Naive B cell (primary cell): ENCODE measurements at places on chromosomes 5 and 9.

DNA sequence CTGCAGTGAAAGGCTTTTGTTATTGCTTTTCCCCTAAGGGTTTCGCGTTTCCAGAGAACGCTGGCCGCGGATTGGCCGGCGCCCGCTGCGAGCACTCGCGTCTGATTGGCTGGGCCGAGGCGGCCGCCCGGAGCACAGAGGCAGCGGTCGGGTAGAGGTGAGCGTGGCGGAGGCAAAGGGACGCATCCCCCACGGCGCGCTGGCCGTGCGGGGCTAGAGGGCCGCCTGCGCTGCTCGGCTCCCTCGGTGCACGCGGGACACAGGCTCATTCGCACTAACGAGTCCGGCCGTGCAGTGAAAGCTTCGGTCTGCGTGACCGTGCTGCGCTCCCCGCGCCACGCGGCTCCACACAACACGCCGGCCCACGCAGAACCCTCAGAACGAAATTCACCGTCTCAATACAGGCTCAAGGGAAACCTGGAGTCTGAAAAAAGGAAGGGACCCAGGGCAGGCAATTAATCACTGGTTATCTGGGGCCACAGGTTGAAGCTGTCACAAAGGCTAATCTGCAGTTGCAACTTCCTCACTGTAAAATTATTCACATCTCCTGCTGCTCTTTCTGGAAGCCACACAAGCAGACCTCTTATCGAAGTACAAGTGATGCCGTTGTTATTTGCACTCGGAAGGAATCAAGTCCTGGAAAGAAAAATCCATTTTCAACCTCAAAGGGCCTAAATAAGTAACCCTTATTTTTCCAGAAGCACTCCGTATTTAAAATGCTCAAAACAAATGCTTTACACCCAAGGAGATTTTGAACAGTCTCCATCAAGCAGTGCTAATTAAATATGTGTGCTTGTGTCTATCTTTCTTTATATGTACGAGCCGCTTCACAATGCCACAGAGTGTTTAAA lies 94.6 kb downstream of the ZNF608 start:
- peak; percentile 58 for DNase-seq

- no peak for DNase-seq
These were observed 185.8 kb downstream of the PCSK1 start for GRCh38 chr5:96247097-96247701.

DNA sequence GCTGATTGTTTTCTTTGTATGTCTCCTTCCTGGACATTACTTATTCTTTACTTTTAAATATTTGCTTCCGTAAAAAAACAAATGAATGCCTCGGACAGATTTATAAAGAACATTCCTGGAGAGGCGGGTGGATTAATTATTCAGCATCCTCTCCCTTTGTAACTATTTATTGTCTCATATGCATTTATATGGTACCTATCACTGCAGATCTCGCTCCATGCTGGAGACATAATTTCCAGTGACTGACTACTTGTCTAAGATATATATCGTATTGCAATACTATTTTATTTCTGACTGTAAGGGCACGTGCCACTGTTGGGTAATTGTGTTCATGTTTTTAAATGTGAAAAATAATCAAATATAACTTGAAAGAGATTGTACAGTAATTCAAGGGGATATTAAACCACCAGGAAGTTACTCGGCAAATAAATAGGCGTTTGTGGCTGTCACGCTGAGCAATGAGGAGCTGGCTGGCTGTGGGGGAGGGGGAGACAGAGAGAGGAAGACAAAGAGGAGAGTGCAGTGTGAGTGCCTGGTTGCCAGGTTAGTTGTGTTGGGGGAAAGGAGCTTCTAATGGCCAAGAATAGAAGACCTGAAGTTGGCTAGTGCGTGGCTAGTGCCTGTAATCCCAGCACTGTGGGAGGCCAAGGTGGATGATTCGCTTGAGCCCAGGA lies 131.8 kb upstream of the GABRP start:
- DNase-seq = no peak

GRCh38 chr9:113592876-113593575 lies 129.5 kb downstream of the RGS3 start:
- DNase-seq = no peak

DNA sequence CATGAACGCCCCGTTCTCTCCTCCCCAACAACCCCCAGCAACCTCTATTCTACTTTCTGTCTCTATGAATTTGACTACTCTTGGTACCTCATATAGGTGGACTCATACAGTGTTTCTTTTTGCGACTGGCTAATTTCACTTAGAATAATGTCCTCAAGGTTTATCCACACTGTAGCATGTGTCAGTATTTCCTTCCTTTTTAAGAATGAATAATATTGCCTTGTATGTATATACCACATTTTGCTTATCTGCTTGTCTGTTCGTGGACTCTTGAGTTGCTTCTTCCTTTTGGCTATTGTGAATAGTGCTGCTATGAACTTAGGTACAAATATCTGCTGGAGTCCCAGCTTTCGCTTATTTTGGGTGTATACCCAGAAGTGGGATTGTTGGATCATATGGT lies 42.7 kb downstream of the IQGAP2 start:
- DNase-seq = no peak

- no peak for DNase-seq
These were observed 14.7 kb downstream of the FGF18 start for GRCh38 chr5:171433982-171434676.

- DNase-seq = no peak
These were observed 373.7 kb downstream of the ARL15 start for GRCh38 chr5:53936481-53937352.

DNA sequence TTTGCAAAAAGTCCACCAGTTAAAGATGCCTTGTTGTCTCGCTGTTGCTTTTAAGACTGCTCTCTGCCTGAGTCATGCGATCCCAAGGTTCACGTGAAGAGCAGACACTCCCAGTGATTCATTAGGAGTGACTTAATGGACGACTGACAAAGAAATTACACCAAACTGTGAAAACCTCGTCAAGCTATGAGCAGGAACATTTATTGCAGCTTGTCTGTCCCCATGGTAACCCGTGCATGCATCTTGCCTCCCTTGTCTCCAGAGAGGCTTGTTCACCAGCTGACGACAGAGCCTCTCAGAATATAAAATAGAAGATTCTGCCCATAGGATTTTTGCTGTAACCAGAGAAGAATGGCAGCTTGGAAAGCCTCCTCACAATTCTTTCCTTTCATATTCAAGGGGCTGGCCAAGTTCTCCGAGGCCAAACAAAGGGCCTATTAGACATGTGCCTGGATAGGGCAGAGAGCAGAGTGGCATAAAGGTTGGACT lies 352.7 kb downstream of the SPOCK1 start:
- no peak for DNase-seq

DNA sequence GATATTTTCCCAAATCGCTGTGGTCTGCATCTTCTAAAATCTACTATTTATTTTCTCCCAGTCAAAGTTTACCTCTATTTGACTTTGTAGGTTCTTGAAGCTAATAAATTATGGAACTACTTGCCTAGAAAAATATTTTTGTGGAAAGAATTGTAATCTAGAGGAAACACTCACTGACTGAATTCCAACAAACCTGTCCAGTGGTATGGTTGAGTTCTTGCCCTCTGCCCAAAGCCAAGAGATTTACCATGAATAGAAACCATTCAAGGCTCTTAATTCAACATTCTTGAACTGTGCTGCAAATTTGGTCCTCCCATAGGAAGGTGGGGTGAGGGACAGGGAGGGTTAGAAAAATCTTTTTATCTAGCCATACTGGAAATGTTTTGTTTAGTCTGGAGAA lies 233.9 kb upstream of the MAP3K1 start:
- DNase-seq = no peak

DNA sequence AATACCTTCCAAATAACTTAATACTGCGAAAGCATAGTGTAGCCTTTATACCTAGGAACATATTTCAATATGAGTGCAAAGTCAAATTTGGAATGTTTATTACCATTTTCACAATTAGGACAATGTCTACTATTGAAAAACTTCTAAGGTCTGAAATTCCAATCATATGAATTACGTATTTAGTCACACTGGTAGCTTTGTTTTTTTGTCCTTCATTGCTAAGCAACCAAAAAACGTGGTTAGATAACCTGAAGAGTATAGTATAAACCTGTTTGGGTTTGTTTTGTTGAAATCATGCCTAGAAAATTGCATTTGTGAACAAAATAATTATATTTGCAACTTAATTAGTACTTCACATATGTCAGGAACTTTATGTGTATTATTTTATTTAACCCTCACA lies 134.2 kb downstream of the FBXO4 start:
- DNase-seq = no peak

DNA sequence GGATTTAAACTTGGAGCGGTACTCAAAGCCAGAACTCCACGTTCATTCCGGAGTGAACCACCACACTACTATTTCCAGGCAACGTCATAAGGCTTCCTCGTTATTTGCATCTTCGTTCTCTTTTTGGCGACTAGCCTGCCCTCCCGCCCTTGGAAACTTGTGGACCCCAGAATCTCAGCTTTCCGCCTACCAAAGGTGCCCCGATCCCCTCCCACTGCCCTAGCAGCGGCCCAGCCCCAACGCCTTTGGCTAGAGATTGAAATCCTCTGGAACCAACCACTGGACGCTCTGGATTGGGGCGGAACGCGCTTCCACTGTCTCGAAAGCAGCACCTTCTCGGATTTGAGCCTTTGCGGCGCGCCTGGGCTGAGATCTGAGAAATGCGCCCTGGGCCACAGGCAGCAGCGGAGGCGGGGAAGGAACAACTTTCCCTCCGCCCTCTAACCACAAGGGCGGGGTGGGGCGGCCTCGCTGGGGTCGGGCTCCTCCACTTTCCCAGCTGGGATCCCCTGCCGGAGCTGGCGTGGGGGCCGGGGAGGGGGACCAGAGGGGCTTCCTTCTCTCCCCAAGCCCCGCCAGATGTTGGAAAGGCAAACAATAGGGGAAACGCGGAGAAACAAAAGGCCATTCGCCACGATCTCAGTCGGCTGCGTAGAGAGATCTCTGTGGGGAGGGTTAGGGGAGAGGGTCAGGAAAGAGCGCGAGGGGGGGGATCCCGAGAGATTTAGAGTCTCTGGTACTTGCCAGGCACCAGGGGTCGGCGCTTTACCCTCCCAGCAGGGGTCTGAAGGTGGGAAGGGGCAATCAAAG lies 1.3 kb downstream of the MOB3B start:
- DNase-seq = peak; percentile 61

GRCh38 chr5:133996683-133997252 lies 8.0 kb downstream of the VDAC1 start:
- DNase-seq = peak; percentile 17

DNA sequence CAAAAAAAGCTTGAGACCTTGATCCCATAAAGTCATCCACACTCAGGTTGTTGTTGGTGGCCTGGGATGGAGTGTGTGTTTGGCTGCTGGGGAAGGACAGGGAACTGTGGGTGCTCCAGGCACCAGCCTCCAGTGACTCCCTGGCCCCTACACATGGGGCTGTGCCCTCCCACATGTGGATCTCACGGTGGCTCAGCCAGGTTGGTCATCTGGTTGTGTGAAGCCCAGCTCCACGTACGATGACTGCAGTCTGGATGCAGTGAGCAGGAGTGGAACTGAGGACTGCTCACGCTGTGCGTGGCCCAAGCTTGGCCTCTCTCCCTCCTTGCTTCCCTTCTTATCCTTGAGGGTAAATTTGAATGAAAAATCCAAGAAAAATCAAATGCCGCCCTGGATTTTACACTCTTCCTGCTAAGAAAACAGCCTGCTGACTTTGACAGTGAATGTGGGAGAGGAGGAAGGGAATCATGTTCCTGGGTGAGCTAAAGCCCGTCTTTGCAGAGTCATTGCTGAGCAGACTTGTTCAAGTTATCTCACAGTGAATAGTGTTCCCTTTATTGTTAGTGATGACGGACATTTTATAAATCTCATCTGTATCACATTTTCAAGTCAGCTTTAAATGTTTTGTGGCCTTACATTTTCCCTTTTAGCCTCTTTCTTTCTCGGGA lies 65.1 kb upstream of the CACNA1B start:
- DNase-seq = no peak

DNA sequence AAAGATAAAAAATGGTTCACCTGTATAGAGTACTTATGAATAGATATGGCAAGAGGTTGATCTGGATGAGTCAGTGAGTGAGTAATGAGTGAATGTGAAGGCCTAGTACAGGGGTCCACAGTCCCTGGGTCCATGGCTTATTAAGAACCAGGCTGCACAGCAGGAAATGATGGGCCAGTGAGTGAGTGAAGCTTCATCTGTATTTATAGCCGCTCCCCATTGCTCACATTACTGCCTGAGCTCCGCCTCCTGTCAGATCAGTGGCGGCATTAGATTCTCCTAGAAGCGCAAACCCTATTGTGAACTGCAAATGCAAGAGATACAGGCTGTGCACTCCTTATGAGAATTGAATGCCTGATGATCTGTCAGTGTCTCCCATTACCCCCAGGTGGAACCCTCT lies 307.7 kb upstream of the ZNF608 start:
- no peak for DNase-seq

GRCh38 chr5:153959134-153959957 lies 79.4 kb downstream of the FAM114A2 start:
- no peak for DNase-seq

DNA sequence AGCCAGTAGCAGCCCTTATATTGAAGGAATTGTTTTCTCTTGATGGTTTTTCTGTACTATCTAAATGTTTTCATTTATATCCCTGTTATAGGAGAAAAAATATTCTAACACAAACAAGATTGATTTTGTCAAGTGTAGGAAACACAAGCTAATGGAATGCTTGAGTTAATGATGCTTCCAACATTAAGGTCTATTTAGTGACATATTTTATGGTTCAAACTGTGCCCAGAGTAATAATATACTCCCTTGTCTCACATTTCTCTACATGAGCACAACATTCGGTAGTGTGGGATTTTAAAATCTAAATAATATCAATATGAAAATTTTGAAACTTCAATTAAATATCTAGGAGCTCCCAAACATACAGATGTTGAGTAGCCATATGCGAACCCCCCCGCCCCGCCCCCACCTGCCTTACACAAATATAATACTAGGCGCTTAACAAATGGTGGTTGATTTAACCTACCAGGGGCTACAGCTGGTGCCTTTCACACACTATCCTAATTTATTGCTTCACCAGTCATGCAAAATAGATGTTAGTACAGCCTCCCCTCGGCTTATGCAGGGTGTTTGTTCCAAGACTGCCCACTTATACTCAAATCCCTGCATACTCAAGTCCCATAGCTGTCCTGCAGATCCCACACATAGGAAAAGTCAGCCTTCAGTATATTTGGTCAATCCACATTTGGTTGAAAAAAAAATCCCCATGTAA lies 124.1 kb upstream of the ACO1 start:
- no peak for DNase-seq
